ENCODE measurements at places on chromosomes 16 and 17.

DNA sequence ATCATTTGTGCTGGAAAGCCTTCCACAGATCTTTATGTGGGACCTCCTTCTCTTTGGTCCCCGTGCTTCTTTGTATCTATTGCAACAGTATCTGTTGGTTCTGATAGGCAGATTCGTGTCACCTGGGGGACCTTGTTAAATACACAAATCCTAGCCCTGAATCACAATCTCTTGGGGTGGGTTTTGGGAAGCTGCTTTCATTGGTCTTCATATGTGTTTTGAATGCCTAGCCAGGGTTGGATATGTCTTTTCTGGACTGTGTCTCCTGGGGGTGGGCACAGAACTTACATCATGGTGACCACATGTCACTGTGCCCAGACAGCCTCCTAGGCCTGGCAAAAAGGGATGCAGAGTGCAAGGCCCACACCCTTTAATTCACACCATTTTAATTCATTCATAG, 81.0 kb upstream of the HNF1B start:
- DNase-seq = no peak

DNA sequence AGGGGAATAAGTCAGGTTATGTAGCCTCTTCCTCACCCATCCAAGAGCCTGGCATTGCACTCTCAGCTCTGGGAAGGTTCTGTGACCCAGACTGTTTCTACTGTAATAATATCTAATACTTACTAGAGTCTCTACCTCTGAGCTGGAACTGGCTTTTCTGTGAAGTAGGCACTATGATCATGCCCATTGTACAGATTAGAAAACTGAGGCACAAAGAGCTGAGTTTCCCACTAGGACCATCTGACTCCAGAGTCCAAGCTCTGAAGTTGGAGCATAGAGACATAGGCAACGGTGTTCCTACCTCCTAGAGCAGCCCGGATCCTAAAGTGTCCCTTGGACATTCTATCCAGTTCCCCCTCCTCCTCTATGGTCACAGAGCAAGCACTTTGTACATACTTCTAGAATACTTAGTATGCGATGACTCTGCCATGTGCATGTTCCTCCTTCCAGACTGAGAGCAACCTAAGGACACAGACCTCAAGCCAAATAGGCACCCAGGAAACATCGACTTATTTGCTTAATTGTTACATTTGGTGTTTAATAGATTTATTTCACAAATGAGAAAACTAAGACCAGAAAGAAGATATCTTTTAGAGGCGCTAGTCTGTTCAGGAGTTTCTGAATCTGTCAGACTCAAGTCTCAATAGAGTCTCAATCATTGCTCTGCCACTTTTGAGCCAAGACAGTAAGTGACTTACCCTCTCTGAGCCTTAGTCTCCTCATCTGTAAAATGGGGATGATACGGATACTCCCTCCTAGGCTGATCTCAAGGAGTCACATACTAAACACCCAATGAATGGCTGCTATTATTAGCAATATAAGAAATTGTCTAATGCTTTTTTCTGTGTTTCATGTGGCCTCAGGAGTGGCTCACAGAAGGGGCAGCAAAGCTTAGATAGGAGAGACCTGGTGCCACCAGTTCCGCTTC, 3.6 kb downstream of the CLEC19A start:
- DNase-seq = no peak

DNA sequence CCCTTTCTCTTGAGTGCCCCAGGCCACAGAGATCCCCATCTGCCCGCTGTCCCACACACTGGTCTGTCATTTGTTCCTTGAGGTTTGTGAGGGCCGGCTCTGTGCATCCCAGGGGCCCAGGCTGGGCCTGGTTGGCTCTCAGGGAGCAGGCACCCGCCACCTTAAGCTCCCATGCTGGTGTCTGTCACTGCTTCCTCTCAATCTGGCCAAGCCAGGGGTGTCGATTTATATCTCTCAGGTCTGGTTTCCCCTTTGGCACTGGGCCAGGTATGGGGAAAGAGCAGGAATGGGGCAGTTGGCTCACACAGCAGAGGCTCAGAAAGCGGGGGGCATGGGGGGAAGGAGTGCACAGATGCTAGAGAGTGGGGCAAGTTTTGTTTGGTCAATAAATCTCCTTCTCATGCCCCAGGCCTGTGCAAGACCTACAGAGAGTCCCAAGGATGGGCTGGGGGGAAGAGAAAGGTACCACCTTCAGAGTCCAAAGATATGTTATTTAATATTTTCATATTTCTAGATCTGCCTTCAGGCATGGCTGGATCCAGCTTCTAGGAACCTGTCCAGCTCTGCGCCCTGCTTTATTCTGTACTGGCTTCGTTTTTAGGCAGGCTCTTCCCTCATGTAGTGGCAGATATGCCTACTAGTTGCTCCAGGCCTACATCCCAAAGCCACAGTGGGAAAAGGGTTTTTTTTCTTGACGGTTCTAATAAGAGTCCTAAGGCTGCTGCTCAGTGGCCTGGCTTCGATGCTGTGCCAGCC, 34.3 kb downstream of the IL4R start:
- DNase-seq = no peak

DNA sequence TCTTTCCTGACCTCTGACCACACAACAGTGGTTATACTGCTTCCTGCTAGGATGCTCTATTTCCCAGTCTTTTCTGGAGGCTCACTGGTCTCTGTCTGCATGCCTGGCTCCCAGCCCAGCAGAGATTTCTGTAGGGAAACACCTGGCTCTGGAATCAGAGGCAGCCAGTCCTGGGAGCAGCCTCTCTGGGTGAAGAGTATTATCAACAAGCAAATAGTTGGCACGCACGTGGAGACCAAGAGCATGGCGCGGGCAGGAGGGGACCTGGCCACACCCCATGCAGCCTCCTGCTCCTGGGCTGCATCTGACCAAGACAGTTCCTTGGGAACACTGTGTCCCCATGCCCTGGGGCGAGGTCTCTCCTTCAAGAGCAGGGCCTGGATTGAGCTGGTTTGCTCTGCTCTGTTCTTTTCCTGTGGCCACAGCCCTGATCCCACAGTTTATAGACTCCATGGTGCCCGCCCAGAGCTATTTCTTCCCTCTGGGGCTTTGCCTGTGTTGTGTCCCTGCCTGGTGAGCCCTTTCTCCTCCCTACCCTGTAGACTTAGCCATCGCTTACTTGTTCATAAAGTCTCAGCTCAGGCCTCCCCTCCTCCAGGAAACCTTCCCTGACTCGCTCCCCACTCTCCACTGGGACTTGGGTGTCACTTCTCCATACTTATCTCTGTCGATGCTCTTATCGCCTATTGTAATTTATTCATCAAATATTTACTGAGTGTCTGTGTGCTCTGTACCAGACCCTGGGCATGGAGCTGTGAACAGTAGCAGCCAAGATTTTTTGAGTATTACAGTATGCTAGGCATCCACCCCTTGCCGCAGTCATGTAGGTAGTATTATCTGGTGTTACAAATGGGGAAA, 60.6 kb downstream of the SCNN1B start:
- no peak for DNase-seq

GRCh38 chr16:25066747-25067631, 44.6 kb upstream of the LCMT1 start:
- peak; percentile 91 for DNase-seq

DNA sequence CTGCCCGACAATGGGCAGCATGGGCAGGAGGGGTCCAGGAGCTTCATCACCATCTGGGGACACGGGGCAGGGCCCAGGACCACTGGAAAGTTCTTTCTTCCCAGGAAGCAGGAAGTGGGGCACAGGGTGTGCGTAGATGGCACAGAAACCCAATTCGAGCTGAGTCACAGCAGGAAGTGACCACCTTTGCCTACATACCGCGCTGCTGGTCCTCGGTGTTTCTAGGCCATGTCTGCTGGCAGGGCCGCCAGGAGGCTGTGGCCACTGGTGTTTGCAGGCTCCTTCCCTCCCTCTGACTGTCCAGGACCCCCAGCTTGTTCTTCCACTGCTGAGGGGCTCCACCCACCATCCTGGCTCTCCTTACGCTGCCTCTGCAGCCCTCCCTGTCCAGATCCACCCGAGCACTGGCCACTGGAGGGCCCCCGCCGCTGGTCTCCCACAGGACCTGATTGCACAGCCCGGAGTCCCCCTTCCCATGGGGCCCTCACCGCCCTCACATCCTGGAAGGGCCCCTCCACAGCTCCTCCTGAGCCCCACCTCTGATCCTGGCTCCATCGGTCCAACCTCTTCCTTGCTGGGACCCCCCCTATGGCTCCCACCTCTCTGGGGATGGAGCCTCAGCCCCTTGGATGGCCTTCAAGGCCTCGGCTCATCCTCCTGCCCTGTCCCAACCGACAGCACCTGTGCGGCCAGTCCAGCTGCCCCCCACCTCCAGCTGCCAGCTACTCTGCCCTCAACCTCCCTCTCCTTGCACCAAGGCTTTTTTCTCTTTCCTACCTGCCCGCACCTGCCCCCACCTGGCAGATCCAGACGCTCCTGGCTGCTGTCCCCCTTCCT, 14.5 kb upstream of the RASD1 start:
- DNase-seq = no peak

DNA sequence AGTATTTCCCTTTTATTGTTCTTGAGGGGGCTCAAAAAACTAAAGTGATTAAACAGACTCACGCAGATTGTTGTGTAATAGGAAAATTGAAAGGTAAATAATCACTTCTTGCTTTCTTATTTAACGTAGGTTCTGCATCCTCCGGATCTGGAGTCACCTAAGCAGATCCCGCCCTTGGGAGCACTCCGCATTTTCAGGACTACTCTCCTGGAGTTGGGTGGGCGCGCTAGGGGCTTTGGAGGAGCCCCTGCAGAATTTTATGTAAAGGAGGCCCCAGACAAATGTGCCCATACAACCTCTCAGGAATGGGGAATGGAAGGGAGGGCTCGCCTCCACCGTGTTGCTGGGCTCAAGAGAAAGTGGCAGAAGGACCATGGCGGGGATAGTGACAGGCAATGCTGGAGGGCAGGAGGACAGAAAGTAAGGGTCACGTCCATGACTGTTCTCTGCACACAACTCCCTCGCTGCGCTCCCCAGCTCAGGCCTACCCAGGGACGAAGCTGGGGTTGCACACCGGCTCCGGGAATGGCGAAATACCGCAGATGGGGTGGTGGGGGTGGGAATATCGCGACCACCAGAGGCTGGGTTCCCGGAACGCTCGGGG, 8.3 kb downstream of the MT2A start:
- DNase-seq = no peak

DNA sequence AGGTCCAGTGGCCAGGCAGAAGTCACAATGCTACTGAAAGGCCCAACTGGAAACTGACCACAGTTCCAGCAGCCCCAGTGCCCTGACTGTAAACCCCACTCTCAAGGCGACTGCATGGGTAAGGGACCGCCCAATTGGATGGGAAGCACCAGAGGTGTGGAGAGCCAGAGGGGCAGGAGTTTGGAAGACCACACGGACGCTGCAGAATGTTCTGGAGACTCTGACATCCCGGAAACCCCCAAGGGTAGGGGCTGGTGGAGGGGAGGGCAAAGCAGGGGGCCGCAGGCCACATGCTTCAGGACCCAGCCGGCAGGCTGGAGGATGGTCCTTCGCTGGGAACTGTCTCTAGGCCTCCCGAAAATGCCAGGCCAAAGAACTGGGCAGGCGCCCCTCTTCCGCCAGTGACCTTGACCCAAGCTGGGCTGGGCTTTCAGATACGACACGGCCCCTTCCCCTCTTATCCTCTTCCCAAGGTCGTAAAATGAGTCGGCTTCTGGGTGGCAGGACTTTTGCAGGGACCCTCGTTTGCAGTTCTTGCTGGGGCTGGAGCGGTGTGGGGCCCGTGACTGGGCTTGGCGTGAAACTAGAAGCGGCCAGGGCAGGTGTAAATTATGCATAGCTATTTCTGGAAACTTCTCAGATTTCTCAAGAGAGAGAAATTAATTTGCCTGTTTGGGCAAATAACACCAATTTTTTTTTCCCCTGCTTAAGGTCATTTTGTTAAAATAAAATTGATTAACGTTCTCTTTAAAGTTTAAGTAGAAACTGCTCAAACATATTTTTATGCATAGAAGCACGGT, 110.2 kb downstream of the C16orf78 start:
- no peak for DNase-seq

- DNase-seq = no peak
Observed at GRCh38 chr17:30532871-30533270, 55.7 kb downstream of the GOSR1 start.

GRCh38 chr16:69709456-69710084, 16.8 kb downstream of the NQO1 start:
- peak; percentile 74 for DNase-seq

- no peak for DNase-seq
Observed at GRCh38 chr16:75695708-75696107, 5.6 kb downstream of the DUXB start.

DNA sequence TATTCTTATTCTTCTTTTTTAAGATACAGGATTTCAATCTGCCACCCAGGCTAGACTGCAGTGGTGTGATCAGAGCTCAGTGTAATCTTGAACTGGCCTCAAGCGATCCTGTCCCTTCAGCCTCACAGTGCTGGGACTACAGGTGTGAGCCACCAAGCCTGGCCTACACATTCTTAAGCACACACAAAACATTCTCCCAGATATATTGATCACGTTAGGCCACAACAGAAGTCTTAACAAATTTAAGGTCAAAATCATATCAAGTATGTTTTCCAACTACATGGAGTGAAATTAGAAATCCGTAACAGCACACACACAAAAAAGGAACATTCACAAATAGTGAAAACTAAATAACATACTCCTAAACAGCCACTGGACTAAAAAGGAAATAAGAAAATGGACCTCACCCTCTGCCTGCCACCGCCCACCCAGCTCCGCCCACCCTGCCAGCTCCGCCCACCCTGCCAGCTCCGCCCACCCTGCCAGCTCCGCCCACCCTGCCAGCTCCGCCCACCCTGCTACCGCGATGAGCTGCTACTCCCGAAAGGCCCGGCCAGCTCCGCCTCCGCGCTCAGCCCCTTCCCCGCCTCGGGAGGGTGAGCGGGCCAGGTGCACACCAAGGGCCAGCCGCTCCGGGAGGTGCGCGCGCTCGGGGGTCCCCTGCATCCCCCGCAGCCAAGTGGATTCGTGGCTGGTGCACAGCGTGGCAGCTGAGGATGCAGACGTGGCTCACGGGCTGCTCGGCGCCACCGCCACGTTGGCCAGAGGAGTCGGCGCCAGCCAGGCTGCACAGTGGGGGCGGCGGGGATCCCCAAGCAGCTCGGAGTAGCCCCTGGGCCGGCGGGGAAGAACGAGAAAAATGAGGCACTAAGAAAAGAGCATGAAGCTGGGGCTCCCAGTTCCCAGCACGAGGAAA, 41.2 kb downstream of the C16orf87 start:
- peak; percentile 80 for DNase-seq

- no peak for DNase-seq
Observed at GRCh38 chr16:64380751-64381150, 741.1 kb downstream of the CDH11 start.

Measured in astrocyte of the hippocampus (primary cell).